ENCODE measurements at places on chromosomes 5 and 9.

- DNase-seq, result no peak
These were observed 641.6 kb downstream of the NR2F1-AS1 start for GRCh38 chr5:92939428-92939827.

DNA sequence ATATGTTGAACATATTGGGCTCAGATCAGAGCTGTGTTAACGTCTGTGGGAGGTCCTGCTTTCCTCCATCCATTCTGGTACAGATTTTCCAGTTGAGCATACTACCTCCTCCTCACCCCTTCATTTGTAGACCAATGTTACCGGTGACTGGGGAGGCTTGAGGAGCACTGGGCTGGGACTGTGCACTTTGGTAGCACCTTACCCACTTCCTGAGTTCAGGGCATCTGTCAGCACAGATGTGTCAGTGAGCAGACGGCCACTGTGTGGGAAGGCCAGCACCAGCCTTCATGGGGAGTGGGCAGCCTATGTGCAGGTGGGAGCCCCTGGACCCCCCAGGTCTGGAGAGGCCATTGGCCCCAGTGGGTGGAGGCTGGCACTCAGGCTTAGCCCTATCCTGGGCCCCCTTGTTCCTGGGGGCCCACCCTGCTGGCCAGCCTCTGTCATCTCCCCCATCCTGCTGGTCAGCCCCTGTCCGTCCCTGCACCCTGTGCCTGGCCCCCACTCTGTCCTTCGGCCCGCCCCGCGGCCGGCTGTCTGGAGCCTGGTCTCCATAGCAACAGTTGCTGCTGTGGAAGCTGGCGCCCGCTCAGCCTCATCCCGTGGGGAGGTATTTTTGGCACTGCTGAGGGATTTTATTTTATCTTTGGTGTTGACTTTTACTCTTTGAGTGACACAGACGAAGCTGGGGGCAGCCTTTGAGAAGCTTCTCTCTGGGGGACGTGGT lies 21.3 kb downstream of the WNK2 start:
- no peak for DNase-seq

- DNase-seq, result no peak
These were observed 78.9 kb upstream of the RASEF start for GRCh38 chr9:83141887-83142286.

- no peak for DNase-seq
These were observed 31.2 kb upstream of the EXOC3 start for GRCh38 chr5:411728-412127.

- no peak for DNase-seq
These were observed 10.4 kb upstream of the CXCL14 start for GRCh38 chr5:135589152-135589551.
